ENCODE measurements at places on chromosomes 2 and 18.

DNA sequence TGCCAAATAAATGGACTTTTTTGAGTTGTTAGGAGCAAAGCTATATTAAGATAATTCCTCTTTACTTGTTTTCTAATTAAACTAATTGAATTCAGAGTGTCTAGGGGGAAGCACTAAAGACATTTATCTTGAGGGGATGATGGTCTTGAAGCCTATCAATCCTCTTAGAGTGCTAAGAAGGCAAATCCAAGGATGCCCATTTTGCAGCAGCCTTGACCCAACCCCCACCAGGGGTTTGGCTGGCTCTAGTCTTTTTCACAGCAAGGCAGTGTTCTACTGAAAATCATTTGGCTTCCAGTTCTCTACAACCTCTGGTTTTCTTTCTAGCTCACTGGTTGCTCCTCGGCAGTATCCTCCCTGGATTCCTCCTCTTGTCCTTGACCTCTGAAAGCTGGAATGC, 6.5 kb upstream of the RAX start:
- DNase-seq: no peak

GRCh38 chr2:20169796-20170703, 54.9 kb downstream of the SDC1 start:
- DNase-seq: no peak

DNA sequence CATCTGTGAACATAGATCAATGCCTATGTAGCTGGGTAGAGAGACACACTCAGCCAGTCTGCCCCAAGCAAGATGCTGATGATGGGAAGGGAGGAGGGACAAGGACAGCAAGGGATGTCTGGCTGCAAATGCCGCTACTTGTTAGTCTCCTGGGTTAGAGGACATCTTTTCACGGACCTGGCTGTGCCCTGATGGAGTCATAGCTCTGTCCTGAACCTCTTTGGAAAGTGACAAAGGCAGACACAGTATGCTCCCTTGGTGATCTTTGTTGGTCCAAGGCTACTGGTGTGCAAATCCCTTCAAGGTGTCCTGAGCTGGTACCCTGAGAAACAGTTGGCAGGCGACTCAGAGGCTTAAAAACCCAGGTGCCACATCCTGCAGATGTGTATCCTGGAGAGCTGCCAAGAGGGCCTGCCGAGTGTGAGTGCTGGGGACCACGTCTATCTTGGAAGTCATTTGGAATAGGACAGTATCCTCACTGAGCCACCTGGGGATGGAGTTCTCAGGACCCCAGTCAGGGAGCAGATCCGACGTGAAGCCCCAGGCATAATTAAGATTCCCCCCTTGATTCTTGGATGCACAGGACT, 10.8 kb downstream of the FOSL2 start:
- DNase-seq: no peak

- DNase-seq: no peak
These were observed 274.3 kb downstream of the PRKCE start for GRCh38 chr2:45925636-45926366.

GRCh38 chr2:174446531-174446930, 40.3 kb downstream of the GPR155 start:
- DNase-seq: no peak

GRCh38 chr2:229239021-229239420, 32.1 kb downstream of the PID1 start:
- peak; percentile 36 for DNase-seq

GRCh38 chr18:25895518-25895917, 194.9 kb downstream of the SS18 start:
- no peak for DNase-seq

- DNase-seq: no peak
These were observed 761 bp downstream of the ST8SIA5 start for GRCh38 chr18:46756025-46756558.

DNA sequence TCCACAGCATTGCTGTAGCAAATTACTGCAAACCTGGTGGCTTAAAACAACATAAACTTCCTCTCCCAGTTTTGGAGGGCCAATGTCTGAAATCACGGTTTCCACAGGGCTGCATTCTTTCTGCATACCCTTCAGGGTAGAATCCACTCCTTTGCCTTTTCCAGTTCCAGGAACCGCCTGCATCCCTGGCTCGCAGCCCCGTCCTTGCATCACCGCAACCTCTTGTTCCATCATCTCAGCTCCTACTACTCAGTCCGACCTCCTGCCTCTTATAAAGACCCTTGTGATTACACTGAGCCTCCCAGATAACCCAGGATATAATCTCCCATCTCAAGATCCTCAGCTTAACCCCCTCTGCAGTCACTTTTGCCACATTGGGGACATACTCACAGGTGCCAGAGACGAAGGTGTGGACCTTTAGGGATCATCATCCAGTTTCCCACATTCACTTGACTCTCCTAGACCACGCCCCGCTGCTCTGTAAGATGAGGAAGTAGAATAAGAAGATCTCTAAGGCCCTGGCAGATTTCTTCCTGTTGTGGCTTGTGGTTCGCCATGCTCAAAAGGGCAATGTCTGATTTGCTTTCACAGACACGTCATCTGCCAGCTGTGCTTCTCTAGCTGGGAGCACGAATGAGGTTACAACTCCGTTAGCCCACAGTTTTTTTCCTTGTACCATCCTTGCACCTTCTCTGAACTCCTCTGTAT, 103.6 kb upstream of the AGAP1 start:
- DNase-seq: no peak

DNA sequence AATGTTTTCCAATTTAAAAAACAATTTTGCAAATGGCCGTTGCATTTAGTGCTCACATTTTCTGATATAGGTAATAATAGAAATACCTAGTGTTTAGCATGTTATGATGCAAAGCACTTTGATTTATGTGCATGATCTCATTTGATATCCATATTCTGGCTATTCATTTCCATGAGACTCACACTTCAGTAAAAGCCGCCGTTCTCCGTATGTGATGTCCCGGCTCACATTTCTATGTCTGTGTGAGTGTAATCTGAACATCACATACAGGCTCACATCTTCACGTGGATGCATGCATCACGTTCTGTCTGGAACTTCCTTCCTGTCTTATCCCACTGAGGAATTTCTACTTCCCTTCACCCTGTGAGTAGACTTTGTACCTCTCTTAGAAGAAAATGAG, 45.8 kb downstream of the DCDC2C start:
- no peak for DNase-seq

DNA sequence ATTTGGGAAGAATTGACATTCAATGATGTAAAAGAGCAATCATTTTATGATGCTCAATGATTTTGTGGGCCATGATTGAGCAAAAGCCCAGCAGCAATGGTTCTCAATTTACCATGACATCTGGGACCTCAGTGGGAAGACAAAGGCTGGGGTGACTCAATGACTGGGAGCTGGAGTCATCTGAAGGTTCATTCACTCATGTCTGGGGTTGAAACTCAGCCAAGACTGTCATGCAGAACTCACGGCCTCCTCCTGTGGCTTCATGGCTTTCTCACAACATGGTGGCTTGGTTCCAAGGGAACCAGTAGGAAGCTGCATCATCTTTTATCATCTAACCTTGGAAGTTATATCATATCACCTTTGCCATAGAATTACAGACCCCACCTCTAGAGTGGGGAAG, 45.1 kb upstream of the CD226 start:
- DNase-seq: no peak

GRCh38 chr2:6011921-6012320, 319.7 kb downstream of the SOX11 start:
- no peak for DNase-seq

DNA sequence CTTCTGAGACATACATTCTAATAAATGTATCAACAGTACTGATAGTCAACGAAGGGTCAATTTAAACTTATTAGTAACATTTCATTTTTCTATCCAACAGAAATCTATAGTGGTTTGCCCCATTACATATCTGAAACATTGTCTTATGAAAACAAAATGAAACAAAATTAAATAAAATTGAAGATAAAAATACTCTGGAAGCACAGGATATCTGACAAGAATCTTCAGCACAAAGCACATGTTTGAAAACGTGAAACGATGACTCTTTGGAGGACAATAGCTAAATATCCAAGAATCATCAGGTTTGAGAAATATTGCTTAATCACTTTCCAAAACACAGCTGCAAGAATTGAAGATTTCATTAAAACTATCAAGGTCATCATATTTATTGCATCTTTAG, 70.9 kb upstream of the FAM124B start:
- no peak for DNase-seq

DNA sequence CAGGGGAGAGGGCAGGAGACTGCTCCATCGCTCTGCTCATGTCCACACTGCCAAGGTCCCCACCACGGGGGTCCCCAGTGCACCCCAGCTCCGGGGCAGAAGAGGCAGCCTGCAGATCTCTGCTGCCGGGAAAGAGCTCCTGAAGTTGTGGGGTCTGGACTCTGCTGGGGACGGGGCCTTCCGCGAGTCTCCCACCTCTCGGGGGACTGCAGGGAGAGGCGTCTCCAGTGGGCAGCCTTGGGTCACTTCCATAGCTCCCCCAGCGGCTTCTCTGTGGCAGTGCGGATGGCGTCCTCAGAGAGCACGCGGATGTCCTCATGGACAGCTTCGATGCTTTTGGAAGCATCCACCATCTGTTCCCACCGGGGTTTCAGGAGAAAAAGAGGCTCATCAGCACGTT, 10.7 kb downstream of the DTYMK start:
- no peak for DNase-seq

DNA sequence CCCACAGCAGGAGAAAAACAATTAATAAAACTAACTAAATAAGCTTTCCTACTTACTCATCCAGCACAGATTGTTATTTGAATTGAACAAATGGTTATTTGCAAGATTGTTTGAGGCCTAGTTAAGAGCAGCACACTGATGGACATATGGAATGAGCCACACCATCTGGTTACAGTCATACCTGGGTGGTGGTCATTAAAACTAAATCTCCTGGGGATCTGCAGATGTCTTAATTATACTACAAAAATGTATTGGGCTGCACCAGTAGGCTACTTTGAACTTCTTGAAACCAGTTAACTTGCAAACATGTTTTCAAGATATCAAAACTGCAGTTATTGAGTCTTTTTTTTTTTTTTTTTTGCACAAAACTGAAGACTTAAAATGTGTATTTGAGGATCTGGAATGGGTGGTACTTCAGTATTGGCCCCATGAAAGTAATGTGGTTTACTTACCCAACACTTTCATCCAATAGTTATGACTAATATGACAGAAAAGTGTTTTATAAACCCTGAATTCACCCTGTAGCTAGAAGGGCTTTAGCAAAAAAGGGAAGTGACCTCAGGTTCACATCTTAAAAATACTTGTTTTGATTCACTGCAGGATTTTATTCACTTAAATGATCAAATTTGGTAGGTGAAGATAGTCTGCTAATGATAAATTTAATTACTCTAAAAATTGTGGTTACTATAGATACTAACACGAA, 10.8 kb downstream of the AGFG1 start:
- DNase-seq: no peak

DNA sequence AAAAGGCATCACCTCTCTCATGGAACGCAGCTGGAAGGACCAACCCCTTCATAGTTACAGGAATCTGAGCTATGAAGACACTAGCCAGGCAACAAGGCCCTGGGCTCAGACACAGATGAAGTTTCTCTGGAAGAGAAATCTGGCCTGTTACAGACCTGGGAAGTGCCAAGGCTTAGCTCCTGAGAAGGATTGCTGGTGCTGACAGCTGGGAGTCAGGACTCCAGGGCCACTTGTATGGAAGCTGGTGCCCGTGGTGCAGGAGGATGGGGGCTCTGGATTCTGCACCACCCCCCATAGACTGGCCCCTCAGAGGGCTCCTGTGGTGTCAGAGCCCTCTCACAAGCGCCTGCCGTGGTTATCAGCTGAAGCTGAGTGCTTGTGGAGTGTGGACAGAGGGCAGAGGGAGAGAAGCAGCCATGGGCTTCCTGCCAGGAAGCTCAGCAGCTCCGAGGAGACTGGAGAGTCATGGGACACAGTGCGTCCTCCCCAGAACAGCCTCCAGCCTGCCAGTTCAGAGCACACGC, 87.3 kb upstream of the LCLAT1 start:
- no peak for DNase-seq

DNA sequence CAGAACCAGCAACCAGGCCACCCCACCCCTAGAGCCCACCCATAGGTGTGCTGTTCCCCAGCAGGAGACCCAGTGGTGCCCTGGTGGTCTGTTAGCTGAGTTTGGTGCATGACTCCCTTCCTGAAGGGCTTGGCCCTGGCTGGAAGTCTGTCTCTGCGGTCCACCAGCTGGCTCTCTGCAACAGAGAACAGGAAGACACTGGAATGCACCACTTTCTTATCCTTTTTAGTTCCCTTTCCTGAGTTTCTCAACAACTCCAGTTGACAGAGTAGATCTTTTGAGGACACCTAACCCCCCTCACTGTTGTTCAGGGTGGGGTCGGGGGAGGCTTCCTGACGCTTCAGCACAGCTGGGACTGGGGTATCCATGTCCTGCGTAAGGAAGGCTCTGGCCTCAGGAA, 11.9 kb upstream of the RPL37A start:
- DNase-seq: no peak

DNA sequence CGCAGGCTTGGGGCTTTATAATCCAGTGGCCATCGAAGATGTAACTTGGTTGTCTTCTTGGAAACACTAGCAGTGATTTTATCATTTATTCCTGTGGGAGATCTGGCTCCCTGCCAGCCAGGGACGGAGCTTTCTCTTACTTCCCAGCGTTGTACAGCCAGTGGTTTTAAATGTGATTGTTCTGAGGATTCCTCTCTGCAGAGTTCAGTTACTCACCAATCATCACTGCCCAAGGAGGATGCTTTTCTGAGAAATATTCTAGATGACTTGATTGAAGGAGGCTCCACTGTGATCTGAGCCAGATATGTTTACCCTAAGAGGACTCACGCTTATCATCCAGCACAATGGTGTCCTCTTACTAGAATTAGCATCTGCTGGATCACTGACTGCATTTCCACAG, 744.3 kb downstream of the RNF144A start:
- no peak for DNase-seq

- DNase-seq: no peak
These were observed 19.2 kb downstream of the GKN1 start for GRCh38 chr2:68993660-68994059.

DNA sequence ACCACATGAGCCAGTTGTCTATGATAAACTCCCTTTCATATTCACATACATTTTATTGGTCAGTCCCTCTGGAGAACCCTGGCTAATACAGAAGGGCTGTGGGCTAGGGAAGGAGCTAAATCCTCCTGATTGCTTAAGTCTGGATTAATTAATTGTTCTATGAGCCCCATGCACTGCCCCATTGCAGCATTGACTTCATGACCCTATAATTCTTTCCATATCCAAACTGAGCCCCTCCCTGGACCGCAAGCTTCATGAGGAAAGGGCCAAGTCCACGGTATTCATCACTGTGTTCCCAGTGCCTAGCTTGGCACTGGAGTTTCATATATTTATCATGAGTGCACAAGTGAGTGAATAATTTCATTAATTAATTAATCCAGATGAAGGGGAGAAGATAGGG, 124.0 kb downstream of the MBD2 start:
- no peak for DNase-seq
